Hematopoietic multipotent progenitor cell treated with erythropoietin and hydrocortisone succinate and interleukin-3 and kit ligand, for 4 days (in vitro differentiated cells): ENCODE measurements at places on chromosomes 4 and X.

GRCh38 chrX:53005327-53005726 lies 43.3 kb upstream of the GPR173 start:
- no peak for DNase-seq

DNA sequence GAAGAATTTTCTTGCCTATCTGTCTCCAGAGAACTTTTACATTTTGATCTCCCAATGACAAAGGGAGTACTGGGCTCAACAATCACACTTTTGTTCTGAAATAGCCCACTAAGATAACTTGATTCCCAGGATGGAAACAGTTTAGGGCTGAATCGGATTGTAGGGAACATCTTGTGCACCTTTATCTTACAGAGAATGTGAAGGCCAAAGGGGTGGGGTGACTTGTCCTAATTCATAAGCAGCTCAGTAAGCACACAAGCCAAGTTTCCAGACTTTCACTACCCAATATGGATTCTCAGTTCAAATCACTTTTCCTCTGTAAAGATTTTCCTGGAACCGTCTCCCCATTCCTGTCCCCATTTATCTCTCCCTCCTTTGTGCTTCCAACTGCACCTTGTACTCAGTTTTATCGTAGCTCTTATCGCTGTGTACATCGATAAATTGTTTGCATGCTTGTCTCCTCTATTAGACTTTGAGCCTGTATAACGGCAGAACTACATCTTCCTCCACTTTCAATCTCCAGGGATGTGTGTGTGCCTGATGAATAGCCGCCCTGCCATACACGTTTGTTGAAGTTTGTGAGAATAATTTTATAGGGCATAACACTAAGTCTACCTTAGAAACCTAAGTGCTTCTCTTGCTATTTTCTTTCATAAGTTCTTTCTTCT lies 77.4 kb downstream of the MBNL3 start:
- DNase-seq, result no peak

DNA sequence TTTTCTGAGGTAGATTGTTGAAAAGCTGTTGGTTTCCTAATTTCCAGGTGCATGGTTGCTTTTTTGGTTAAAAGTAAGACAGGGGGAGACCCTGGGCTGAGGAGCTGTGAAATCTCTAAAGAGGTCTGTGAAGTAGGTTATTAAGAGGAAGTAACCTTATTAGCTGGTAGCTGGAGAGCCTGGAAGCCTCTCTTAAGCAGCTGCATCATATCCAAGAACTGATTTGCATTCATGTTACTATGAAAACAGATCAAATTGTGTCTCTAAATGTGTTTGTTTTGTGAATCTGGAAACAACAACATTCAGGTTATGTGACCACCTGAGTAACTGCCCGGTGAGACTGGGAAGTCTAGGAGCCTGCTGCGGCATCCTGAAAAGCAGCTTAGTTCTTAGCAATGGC lies 54.1 kb downstream of the ARHGAP10 start:
- peak; percentile 62 for DNase-seq

- no peak for DNase-seq
Measured at GRCh38 chr4:8729408-8730149, 137.0 kb downstream of the CPZ start.

- no peak for DNase-seq
Measured at GRCh38 chr4:155769090-155769489, 10.3 kb downstream of the GUCY1B1 start.

DNA sequence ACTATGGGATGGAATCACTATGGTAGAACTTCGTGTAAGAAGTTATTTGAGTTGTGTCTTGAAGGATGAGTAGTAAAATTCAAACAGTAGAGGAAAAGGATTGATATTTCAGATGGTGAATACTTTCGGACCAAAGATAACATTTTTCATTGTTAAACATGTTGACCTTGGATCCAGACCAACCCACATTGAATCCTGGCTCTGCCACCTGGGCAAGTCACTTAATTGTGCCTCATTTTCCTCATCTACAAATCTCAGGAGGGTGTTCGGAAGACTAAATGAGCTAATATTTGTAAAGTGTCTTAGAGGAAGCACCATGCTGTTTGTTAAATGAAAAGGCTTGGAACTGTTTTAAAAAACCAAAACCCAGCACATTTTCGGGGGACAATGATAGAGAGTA lies 1.4 kb upstream of the AIFM1 start:
- no peak for DNase-seq

- DNase-seq, result peak; percentile 9
Measured at GRCh38 chrX:155215443-155216178, 649 bp upstream of the VBP1 start.

GRCh38 chr4:48341776-48342605 lies 662 bp downstream of the SLAIN2 start:
- DNase-seq, result peak; percentile 79

DNA sequence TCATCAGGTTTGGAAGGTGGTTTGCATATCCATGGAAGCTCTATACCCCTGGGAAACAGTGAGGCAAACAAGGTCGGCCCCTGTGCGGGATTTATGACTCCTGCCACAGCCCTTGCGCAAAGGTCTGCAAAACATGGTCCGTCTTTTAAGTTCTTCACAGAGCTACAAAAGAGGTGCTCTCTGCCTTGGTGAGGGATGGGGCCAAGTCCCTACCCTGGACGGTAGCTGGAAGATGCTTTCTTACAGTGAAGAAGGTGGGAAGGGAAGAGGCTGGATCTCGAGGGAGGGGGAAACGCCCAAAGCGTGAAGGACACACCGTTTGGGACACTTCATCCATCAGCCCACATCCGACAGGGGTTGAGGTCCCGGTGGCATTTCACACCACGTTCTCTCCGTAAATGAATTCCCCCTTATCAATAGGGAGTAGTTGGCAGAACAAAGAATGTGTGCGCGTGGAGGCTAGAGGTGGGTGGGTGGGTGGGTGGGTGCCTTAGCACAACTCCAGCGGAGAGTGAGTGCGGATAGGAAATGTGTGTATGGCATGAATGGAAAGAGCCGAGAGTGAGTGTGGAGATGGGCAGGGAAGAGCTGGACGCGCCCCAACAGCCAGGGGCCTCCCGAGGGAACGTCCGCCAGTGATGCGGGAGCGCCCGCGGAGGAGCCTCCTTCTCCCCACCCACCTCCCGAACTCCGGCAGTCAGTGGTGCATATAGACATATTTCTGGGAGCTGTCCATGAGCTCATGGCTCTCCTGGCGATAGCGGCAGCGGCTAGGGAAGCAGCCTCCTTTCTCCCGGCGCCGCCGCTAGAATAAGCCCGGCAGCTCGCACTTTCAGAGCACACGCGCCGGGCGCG lies 68.3 kb downstream of the LARP7 start:
- peak; percentile 42 for DNase-seq

DNA sequence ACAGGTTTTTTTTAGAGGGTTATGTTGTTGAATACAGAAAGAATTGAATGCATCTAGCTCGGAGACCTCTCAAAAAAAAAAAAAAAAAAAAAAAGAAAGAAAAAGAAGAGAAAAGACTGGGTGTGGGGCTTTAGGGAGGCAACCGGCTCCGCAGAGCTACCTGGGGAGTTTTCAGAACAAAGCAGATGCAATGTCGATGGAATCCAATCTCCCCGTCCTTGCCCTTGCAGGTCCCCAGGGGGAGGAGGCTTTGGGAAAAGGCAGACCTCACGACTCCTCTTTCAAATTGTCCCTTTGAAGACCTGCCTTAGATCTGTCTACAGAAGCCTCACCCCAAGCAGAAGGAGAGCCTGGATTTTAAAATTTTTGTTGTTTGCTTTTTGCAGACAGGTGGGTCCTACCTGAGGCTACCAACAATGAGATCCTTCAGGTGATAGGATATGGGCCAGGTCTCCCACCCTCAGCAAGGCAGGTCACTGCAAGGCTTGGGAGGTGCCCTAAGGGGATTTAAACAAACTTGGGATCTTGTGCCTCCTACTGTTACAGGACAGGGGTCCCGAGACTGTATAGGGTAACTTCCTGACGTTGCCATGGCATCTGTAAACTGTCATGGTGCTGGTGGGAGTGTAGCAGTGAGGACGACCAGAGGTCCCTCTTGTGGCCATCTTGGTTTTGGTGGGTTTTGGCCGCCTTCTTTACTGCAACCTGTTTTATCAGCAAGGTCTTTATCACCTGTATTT lies 75.2 kb upstream of the PRKX start:
- DNase-seq, result peak; percentile 10

DNA sequence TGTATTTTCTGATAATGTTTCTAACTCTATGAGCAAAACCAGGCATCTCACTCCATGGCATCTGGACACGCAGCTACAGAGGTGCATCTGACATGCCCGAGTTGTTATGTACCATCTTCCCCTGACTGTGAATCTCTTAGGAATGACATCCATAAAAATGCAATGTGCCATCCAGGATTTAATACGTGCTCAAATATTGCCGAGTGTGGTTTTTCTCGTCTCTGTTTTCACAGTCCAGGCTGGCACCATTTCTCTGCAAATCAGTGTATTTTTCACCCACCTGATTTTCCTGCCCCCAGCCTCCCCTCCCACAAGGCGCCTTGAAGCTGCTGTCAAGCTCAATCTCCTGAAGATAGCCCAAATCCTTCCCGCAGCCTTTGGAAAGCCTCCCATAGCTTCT lies 154.6 kb downstream of the DHRSX start:
- DNase-seq, result no peak

GRCh38 chr4:26484032-26484515 lies 6.2 kb downstream of the CCKAR start:
- no peak for DNase-seq

- no peak for DNase-seq
Measured at GRCh38 chr4:153296040-153296823, 48.3 kb upstream of the MND1 start.

DNA sequence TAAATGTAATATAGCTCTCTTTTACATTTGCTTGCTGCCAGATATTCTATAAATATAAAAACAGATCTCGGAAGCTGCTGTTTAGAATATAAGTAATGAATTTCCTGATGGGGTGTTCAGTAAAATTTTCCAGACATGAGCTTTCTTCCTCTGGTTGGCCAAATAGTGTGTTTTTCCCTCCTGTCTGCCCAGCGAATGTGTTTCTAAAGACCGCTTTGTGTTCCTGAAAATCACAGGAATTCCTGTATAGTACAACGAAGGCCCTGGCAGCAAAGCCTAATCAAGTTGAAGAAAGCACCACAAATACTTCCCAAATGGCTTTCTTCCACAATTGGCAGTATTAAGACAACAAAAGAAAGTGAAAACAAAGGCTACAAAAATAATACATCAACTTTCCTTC lies 494.1 kb downstream of the INPP4B start:
- DNase-seq, result no peak

DNA sequence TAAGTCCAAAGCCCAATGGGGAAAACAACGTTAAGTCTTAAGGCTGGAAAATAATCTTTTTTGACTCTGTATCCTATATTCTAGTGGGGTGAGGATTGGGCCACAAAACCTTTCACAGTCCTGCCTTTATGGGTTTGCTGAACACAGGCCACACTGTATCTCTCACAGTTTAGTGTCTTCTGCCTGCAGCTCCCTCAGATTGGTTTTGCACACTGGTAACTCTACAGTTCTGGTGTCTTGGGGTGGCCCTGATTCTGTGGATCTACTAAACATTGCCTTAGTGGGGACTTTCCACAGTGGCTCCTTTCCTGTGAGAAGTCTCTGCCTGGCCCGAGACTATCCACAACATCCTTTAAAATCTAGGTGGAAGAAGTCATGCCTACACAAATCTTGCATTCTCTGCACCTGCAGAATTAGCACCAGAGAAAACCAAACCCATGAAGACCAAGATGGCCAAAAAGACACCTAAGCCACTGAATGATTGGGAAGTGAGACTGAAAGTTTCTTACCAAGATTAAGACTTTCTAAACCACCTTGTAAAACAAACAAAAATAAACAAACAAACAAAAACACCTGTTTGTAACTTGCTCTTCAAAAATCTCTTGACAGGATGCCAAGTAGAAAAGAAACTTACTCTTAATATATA lies 150.4 kb upstream of the PCDH10 start:
- DNase-seq, result no peak

DNA sequence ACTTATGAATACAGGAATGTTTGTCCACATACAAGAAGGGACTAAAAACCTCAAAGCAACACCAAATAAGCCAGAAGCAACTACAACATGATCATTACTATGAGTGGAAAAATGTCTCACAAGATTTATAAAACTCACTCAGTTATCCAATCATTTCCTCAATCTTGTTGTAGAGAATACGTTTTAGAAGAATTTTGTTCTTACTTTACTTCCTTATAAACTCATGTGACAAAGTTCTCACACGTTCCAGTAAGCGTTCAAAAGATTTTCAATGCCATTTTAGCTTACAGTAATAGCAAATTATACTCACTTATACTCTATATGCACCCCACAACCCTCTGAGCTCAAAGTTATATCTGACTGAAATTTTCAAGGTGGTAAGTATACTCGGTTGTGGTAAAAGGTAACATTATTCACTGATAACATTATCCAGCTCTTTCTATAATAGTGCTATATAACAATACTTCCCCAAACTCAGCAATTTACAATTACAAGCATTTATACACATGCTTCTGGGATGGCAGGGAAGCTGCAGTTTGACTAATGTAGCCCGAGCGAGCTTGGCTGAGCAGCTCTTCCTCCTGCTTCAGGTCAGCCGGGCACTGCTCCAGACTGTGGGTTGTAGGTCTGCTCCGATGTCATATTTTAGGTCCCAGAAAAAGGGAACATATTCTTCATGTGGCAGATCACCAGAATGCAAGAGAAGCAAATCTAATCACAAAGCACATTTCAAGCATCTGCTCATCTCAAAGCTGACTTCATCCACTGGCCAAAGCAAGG lies 226.3 kb downstream of the RCHY1 start:
- DNase-seq, result no peak

DNA sequence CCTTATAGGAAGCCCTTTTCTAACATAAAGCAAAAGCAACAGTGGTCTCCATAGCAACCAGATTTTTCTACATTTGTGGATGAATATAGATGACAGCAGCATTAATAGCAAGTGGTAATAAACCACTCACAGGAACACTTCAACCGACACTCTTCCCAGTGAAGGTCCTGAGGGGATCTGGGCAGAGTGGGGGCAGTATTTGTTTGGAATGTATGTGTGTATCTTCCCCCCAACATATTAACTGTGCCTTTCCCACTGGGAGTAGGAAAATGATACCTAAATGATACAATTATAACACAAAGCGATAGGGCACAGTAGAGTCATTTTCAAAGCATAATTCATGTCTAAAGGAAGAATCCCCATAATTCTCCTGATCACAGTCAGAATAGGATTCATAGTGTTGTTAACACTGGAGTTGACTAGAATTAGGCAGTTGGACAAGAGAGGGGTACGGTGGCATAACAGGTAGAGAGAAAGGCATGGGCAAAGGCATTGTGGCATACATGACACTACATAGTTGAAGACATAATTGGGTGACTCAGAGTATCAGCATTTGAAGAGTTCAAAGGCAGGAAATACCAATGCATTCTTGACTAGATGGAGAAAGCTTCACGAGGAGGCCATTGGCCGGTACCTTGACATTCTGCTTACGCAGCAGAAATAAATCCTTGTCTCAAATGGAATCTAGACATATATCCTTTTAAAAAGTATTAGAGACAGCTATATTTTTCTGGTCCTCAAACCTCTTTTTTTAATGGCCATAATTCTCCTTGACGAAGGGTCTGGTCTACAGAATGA lies 15.2 kb downstream of the CAPN6 start:
- DNase-seq, result no peak

- DNase-seq, result no peak
Measured at GRCh38 chr4:117383468-117383867, 298.1 kb upstream of the TRAM1L1 start.

- no peak for DNase-seq
Measured at GRCh38 chr4:134425756-134426155, 224.2 kb upstream of the PABPC4L start.

GRCh38 chr4:177485528-177485927 lies 43.3 kb upstream of the AGA start:
- no peak for DNase-seq

GRCh38 chrX:131607792-131608369 lies 64.0 kb downstream of the OR13H1 start:
- no peak for DNase-seq
